ENCODE measurements at places on chromosomes 5 and 9. TPM values are rescaled to one million over a fixed set of nuclear protein-coding genes. Genes with fewer than 3 reads are reported as not detected.

The ARID3C gene
- not detected for polyA plus RNA-seq

- peaks cover 8% of the 10 kb centered on the region for H3K4me1 ChIP-seq
- no peak overlapping the region for H3K4me3 ChIP-seq
- no peak for DNase-seq
- H3K27me3 ChIP-seq = no peaks in the 10 kb centered on the region
- no peak overlapping the region for H3K27ac ChIP-seq
Observed at GRCh38 chr5:57895766-57896165, 413.2 kb upstream of the ACTBL2 start.

DNA sequence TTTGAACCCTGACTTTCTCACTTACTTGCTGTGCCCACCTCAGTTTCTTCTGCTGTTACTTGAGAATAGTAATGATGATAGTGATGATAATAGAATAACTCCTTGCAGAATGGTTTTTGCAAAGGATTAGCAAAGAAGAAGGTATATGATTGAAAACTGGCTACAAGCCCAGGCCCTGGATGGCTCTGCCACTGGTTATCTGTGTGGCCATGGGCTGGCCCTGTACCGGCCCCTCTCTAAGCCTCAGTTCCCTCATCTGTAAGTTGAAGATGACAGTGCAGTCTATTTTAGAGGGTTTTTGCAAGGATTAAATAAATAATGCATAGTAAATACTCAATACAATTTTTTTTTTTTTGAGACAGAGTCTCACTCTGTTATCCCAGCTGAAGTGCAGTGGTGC is 6.2 kb downstream of the TTLL11 start:
- no peak for DNase-seq
- peak overlapping the region; percentile 36 for H3K4me3 ChIP-seq
- H3K36me3 ChIP-seq = no peaks in the 10 kb centered on the region
- H3K27ac ChIP-seq = peak overlapping the region; percentile 94
- no peaks in the 10 kb centered on the region for H3K27me3 ChIP-seq
- H3K4me1 ChIP-seq = peaks cover 90% of the 10 kb centered on the region

- no peak for DNase-seq
- H3K27me3 ChIP-seq = no peaks in the 10 kb centered on the region
- H3K4me1 ChIP-seq = peaks cover 30% of the 10 kb centered on the region
- peaks cover 48% of the 10 kb centered on the region for H3K36me3 ChIP-seq
Observed at GRCh38 chr5:132867046-132867451, 607 bp downstream of the UQCRQ start.
